Activated CD8-positive, alpha-beta memory T cell treated with anti-CD3 and anti-CD28 coated beads for 1 hour (primary cell): ENCODE measurements at places on chromosomes 11 and 22.

- DNase-seq: no peak
Measured at GRCh38 chr11:122123263-122123929, 7.4 kb upstream of the BLID start.

- no peak for DNase-seq
Measured at GRCh38 chr11:111559800-111560464, 19.4 kb downstream of the LAYN start.

DNA sequence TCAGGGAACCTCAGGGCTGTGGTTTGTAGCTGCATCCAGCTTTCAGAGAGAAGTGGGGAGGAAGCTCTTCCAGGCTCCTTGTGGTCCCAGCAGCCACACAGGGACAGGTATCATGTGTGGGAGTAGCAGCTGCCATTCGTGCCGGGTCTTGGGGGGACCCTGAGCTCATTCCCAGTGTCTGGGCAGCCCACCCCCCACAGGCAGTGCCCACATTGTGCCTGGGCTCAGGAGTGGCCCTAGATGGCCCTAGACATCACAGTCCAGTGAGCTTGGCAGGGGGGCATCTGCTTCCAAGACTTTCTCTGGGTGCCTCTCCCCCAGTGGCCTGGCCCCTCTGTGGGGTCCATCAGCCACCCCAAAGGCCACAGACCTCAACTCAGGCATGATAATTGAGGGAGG is 619.7 kb downstream of the BRD1 start:
- DNase-seq: no peak

DNA sequence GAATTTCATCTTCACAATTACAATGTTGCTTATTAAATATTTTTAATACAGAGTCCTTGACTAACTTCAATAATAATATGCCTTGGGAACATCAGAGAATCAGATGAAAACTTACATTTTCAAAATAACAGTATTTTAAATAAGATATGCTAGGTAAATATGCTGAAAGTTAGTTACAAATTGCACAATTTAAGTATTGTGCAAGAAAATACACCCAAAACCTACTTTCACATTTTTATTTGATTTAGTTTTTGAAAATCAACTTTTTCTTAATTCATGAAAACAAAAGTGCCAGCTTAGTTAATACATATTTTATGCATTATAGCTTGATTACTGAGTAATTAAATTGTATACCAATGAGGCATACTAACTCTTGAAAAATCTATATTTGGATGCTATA is 76.8 kb downstream of the SOX6 start:
- no peak for DNase-seq

DNA sequence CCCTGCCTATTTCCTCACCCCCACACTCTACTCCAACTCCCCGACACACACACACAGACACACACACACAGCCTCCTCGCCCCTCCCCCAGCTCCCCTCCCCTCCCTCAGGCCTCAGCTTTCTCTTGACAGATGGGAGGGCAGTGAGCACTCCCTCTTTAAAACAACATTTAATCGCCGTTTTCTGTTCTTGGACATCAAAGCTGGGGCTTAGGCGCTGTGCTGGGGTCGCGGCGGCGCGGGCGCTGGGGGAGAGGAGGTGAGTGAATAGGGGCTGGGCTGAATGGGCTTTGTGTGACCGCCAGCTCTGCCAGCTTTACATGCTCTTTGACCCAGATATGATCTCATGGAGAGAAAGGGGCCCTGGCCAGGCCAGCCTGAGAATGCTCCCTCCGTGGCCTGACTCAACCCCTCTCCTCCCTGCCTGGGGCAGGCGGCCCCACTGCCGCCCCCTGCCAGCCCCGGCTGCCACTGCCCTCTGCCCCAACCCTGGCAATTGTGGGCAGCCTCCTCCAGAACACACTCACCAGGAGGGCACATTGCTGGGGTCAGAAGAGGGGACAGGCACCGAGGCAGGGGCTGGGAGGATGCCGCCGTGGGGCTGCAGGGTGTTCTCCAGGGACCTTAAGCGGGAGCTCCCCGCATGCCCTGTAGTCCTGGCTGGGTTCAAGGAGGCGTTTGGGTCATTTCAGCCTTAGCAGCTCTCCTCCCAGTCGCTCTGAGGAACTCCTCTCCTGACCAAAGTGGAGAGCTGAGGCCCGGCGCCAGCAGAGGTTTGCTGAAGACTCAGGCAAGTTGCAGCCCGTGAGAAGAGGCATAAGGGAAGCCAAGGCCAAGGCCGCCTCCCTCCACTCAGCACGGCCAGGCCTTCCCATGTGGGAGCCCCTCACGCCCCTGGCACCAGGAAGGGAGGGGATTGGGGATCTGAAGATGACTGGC is 38.3 kb upstream of the NNMT start:
- DNase-seq: no peak

DNA sequence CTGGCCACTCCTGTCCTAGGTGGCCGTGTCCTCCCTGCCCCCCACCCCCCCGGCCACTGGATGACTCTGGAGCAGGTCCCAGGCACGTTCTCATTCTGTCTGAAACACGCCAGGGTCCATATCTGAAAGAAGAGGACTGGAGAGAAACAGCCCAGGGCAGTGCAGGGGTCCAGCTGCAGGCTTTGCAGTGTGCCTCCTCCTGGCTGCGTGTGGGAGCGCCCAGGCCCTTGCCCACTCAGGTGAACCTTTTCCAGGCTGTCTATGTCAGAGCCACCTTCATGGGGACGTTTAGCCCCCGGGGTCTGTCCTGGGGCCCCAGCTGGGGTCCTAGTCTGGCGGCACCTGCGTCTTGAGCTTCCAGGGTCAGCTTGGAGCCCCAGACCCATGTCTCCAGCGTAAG is 15.6 kb downstream of the GRAMD4 start:
- DNase-seq: no peak

DNA sequence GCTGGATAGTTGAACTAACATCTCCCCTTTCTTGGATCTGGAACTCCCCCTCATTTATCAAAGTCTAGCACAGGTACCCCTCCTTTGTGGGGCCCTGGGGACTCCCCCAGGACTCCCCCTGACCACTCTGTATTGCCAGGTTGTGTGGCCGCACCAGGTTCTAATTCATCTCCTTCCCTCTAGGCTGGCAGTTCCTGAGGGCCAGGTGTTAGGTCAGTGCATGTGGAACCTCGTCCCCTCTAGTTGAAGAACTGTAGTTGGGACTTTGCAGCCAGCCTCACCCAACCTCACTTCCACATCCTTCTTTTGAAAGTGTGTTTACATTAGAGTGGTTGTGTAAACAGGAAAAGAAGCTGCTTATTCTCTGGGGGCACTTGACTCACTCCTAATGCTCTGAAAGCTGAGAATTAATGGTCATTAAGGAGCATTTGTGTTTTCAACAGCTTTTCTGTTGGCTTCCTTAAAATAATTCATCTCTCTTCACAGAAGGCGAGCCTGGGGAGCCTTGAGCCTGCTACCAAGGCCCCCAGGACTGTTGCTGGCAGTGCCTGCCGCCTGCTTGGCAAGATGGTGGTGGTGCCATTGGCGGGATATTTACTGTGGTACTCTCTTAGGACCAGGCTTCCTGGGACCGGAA is 11.8 kb downstream of the UPB1 start:
- no peak for DNase-seq
